ENCODE measurements at places on chromosomes 6 and 20. TPM values are rescaled to one million over a fixed set of nuclear protein-coding genes. Genes with fewer than 3 reads are reported as not detected.

DNA sequence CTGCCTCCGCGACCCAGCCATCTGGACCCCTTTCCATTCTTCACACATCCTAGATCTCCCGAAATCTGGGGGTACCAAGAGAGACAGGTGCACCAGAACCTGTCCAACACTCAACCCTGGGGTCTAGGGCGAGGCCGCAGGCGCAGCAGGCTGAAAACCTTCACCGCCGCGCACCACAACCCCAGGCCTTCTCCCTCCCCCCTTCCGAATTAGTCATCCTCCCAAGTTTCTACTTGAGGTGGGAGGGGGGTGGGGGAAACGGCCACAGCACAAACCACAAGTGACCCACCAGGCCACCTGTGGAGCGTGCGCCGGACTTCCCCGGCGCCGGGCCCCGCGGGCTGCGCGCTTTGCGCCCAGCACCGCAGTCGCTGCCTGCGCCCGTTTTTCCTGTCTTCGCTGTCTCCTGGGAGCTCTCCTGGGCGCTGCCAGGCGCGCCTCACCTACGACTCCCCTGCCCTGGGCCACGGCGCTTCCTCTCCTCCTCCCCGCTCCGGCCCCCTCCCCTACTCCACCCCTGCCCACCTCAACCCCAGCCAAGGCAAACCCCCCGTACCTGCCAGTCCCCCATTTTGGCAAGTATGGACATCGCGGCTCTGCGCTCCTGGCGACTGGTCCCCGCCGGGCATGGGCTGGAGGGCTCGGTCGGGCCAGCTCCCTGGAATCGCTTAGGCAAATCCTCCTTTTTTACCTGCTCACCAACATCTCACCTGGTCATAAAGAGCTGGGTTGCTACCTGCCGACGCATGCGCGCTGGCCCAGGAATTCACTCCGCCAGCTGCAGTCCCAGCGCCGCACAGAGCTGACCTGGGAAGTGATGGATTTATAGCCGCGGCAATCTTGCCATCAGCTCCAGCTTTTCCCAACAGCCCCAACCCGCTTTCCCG is 4.2 kb upstream of the TFAP2A start:
- H3K27me3 ChIP-seq: peaks cover 16% of the 10 kb centered on the region
- peaks cover 21% of the 10 kb centered on the region for H3K4me1 ChIP-seq
- H3K36me3 ChIP-seq: no peaks in the 10 kb centered on the region
- no peak for DNase-seq
- H3K27ac ChIP-seq: no peak overlapping the region
- H3K4me3 ChIP-seq: no peak overlapping the region

- DNase-seq: no peak
- no peaks in the 10 kb centered on the region for H3K4me1 ChIP-seq
- no peaks in the 10 kb centered on the region for H3K36me3 ChIP-seq
- H3K27me3 ChIP-seq: no peaks in the 10 kb centered on the region
Observed at GRCh38 chr6:90401933-90402830, 105.5 kb upstream of the BACH2 start.

GRCh38 chr20:478949-479429 is 16.7 kb upstream of the TBC1D20 start:
- H3K4me1 ChIP-seq: no peaks in the 10 kb centered on the region
- no peaks in the 10 kb centered on the region for H3K27me3 ChIP-seq
- H3K27ac ChIP-seq: no peak overlapping the region
- DNase-seq: no peak
- peaks cover 7% of the 10 kb centered on the region for H3K36me3 ChIP-seq

- peaks cover 7% of the 10 kb centered on the region for H3K4me1 ChIP-seq
- no peaks in the 10 kb centered on the region for H3K27me3 ChIP-seq
- no peak for DNase-seq
- H3K4me3 ChIP-seq: no peak overlapping the region
Observed at GRCh38 chr6:3233321-3233720, 5.9 kb upstream of the TUBB2B start.

GRCh38 chr6:30990422-30991086 is 7.0 kb downstream of the MUC21 start:
- H3K36me3 ChIP-seq: no peaks in the 10 kb centered on the region
- no peak for DNase-seq
- no peak overlapping the region for H3K27ac ChIP-seq
- H3K4me1 ChIP-seq: no peaks in the 10 kb centered on the region

DNA sequence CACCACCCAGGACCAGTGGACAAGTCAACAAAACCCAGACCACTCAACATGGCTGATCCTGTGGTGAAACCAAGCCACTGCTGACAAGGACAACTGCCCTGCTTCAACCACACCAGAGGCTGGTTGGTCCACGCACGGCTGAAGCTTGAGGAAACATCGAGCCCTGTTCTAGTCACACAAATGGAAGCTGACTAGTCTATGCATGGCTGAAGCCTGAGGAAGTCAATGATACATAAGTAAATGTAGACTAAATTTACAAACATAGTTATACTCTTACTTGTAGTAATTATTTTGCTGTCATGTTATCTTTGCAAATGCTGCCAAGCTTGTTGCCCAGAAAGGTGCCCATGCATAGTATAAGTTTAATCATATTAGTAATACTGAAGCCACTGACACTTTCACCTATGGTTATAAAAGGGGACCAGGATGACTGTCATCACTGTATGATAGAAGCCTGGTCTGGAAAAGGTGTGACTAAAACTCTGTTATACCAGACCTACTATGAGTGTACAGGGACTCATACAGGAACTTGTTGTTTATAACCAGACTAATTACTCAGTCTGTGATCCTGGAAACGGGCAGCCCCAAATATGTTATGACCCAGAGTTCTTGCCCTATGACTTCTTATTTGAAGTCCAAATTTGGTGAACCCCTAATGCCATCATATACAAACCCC is 5.6 kb downstream of the IL22RA2 start:
- H3K27ac ChIP-seq: no peak overlapping the region
- no peak overlapping the region for H3K4me3 ChIP-seq
- H3K27me3 ChIP-seq: no peaks in the 10 kb centered on the region
- no peaks in the 10 kb centered on the region for H3K36me3 ChIP-seq
- DNase-seq: no peak

DNA sequence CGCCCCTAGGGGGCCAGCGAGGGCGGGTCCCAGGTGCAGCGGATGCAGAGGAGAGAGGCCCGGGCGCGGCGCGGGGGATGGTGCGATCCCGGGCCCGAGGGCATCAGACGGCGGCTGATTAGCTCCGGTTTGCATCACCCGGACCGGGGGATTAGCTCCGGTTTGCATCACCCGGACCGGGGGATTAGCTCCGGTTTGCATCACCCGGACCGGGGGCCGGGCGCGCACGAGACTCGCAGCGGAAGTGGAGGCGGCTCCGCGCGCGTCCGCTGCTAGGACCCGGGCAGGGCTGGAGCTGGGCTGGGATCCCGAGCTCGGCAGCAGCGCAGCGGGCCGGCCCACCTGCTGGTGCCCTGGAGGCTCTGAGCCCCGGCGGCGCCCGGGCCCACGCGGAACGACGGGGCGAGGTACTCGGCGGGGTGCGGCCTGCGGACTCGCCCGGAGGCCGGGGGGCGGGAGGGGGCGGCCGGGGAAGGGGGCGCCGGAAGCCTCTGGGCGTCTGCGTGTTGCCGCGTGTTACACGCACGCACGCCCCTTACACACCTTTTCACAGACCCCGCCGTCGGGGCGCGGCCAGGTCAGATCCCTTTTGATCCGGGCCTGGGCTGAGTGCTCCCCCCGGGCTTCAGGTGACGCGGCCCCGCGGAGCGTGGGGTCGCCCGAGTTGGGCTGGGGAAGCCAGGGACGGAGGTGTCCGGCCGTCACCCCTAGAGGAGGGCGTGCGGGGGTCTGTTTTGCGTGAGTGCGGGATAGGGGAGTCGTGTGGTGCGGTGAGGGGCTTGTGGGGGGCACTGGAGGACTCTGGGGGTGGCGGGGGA is 412 bp downstream of the TRIB3 start:
- no peak for DNase-seq
- no peaks in the 10 kb centered on the region for H3K4me1 ChIP-seq
- H3K27ac ChIP-seq: peak overlapping the region; percentile 98
- H3K36me3 ChIP-seq: no peaks in the 10 kb centered on the region
- H3K27me3 ChIP-seq: no peaks in the 10 kb centered on the region
- peak overlapping the region; percentile 75 for H3K4me3 ChIP-seq

The C6orf58 gene
- 0.09 TPM for total RNA-seq
